Naive thymus-derived CD8-positive, alpha-beta T cell (primary cell): ENCODE measurements at places on chromosomes 7 and 10. TPM values are rescaled to one million over a fixed set of nuclear protein-coding genes. Genes with fewer than 3 reads are reported as not detected.
A peak's percentile ranks its signal among the peaks of the same experiment; 100 is the strongest.

- no peak for DNase-seq
These were observed 427.8 kb upstream of the SEMA3D start for GRCh38 chr7:85614684-85615083.

DNA sequence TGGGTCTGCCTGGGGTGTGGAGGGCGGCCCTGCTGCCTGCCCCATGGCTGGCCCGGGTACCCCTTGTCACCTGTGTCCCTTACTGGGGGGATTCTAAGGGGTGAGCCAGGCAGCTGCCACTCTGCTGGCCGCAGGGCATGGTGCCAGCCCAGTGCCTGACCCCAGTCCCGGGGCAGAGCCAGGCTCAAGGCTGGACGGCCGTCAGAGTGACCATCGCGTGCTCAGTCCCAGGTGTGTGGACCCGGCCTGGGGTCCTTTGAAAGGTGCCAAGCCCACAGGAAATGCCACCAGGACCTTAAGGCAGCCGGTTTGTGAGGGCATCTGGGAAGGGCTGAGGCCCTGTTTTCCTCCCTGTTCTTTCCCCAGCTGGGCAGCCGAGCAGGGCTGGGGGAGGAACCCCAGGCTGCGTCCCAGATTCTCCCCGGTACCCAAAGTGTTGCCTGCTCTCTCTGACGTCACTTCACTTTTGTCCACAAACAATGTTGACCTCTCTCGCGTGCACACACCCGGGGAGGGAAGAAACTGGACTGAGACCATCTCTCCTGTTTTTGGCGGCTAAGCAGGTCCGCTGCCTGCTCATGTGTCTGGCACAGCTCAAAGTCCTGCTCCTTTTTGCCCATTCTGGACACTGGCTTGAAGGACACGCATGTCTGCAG, 37.6 kb downstream of the PAPOLB start:
- no peak for DNase-seq

MICALL2 gene
- total RNA-seq = 4.6 TPM

GRCh38 chr10:89853781-89854191, 152.4 kb downstream of the KIF20B start:
- DNase-seq = no peak

- peak; percentile 81 for DNase-seq
These were observed 10.4 kb upstream of the LMBR1 start for GRCh38 chr7:156903232-156903909.

DNA sequence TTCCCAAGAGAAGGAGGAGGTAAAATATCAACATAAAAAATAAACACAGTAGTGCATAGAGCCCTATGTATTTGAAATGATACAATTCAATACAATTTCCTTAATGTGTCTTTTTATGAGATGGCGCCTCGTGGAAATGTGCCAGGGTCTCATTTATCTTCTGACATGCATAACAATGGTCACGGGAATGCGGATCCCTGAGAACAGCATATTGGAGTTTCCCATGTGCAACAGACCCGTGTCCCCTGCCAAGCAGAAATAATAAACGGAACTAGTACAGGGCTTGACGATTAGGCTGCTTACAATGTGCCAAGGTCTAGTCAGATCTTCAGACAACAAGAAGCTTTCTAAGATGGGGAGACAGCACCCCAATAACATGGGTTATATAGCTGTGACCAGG, 217.9 kb downstream of the ARHGAP21 start:
- no peak for DNase-seq

GRCh38 chr7:104482362-104483037, 154.1 kb downstream of the LHFPL3 start:
- DNase-seq = no peak

TAS2R41 gene
- not detected for total RNA-seq

- DNase-seq = no peak
These were observed 349.1 kb downstream of the RPS24 start for GRCh38 chr10:78382772-78383171.

GRCh38 chr7:123660514-123661354, 5.1 kb downstream of the LMOD2 start:
- no peak for DNase-seq

GRCh38 chr7:1331561-1332467, 99.1 kb downstream of the UNCX start:
- no peak for DNase-seq

- DNase-seq = no peak
These were observed 42.6 kb downstream of the RSBN1L start for GRCh38 chr7:77738871-77739270.

- no peak for DNase-seq
These were observed 2.1 kb downstream of the SCD start for GRCh38 chr10:100349087-100349486.

GRCh38 chr10:77710081-77710551, 72.5 kb upstream of the KCNMA1 start:
- DNase-seq = no peak

DNA sequence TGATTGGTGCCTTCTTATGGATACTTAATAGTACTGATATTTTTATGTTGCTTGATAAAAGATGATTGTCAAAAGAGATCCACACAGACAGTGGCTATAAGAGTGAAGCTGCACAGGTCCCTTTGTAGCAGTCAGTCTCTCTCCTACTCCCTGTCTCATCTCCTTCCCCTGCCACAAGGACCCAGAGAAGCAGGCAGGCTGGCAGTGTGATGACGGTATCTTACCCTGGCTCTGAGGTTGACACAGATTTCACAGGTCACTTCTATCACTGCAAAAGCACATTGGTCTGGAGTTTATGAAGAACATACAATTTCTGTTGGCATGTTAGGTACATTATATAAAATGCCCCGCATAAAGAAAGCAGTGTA, 64.4 kb upstream of the AHR start:
- DNase-seq = no peak

DNA sequence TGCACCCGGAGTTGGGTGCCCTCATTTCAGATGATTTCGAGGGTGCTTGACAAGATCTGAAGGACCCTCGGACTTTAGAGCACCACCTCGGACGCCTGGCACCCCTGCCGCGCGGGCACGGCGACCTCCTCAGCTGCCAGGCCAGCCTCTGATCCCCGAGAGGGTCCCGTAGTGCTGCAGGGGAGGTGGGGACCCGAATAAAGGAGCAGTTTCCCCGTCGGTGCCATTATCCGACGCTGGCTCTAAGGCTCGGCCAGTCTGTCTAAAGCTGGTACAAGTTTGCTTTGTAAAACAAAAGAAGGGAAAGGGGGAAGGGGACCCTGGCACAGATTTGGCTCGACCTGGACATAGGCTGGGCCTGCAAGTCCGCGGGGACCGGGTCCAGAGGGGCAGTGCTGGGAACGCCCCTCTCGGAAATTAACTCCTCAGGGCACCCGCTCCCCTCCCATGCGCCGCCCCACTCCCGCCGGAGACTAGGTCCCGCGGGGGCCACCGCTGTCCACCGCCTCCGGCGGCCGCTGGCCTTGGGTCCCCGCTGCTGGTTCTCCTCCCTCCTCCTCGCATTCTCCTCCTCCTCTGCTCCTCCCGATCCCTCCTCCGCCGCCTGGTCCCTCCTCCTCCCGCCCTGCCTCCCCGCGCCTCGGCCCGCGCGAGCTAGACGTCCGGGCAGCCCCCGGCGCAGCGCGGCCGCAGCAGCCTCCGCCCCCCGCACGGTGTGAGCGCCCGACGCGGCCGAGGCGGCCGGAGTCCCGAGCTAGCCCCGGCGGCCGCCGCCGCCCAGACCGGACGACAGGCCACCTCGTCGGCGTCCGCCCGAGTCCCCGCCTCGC, at the start of gene EGFR:
EGFR (plus strand) TSS at position 657 of the 830 bp plus-strand sequence. CDS start 261 bp downstream, outside the sequence.
- DNase-seq = no peak

CCDC172 gene
- total RNA-seq = not detected

- no peak for DNase-seq
These were observed 129.7 kb upstream of the PPP2R2D start for GRCh38 chr10:131770946-131771633.

DNA sequence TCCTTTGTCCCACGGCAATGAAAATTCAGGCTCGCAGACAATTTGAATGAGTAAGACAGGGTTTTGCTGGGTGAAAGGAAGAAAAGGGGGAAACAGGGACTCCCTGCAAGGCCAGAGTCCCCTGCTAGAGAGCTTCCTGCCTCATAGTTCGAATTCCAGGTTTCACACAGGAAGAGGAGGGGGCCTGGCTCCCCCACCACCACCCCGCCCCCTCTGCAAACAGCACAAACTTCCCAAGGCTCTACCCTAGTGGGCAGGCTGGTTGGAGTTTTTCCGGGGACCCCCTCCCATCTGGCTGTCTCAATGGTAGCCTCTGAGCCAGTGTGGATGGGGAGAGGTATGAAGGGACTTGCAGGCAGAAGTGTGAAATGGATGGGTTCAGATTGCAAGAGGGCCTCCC, 57.4 kb upstream of the NEBL start:
- DNase-seq = no peak

- DNase-seq = no peak
These were observed 96.8 kb downstream of the TMEM26 start for GRCh38 chr10:61356354-61356753.

DNA sequence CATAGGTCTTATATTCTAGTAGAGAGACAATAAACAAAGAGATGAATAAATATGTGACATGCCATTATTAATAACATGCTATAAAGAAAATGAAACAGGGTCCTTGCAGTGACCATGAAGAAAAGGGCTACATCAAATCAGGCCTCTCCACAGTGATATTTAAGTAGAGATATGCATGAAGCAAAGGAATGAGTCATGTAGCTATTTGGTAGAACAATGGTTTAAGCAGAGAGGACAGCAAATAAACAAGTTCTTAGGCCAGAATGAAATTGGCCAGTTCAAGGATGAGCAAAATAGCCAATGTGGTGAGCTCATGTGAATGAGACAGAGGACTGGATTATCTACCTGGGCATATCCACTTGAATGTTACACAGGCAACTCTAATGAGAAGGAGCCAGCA, 172.2 kb upstream of the FERD3L start:
- DNase-seq = no peak

GRCh38 chr10:27457966-27458365, 46.1 kb upstream of the RAB18 start:
- DNase-seq = no peak

SLC13A1 gene
- not detected for total RNA-seq

DNA sequence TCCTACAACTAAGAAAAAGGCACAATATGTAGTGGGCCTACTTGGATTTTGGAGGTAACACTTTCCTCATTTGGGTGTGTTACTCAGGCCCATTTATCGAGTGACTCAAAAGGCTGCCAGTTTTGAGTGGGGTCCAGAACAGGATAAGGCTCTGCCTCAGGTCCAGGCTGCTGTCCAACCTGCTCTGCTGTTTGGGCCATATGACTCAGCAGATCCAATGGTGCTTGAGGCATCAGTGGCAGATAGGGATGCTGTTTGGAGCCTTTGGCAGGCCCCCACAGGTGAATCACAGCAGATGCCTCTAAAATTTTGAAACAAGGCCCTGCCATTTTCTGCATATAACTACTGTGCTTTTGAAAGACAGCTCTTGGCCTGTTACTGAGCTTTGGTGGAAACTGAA, 24.5 kb upstream of the OR13A1 start:
- DNase-seq = no peak

GRCh38 chr7:98278408-98278807, 3.1 kb upstream of the BRI3 start:
- DNase-seq = no peak

DNA sequence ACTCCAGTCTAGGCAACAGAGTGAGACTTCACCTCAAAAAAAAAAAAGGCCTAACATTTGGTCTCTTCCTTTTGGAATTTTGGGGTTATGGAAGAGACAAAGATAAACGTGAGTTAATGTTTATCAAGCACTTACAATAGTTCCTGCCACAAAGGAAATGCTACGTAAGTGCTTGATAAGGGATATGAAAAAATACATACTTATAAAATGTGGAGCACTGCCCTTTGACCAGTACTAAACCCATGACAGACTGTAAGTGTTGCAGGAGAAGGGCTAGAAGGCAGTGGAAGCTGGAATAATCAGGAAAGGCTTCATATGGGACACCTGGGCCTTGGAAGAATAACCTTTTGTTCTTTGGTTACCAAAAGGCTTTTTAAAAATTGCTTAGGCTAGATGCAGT, 25.5 kb downstream of the TMEM248 start:
- DNase-seq = no peak

- no peak for DNase-seq
These were observed 10.0 kb upstream of the DUSP5 start for GRCh38 chr10:110487411-110488331.

DNA sequence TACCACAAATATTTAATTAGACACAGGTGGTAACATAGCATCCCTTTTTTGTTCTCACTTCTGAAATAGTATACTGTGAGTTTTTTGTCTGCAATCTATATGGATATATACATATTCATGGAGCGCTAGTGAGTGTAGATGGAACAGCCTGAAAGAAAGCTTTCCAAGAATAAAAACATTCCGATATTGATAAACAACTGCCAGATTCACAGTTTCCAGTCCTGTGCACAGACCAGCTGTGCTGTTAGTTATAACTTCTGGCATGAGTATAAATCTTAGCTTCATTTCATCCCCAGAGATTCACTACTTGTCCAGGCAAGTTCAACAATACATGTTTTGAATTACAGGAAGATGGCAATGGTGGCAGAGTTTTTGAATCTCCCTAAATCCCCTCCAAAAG, 467.1 kb upstream of the STEAP1 start:
- no peak for DNase-seq

GRCh38 chr10:101481256-101481655, 106.8 kb downstream of the POLL start:
- DNase-seq = no peak

- DNase-seq = no peak
These were observed 2.9 kb downstream of the DEPP1 start for GRCh38 chr10:44975431-44976331.

DNA sequence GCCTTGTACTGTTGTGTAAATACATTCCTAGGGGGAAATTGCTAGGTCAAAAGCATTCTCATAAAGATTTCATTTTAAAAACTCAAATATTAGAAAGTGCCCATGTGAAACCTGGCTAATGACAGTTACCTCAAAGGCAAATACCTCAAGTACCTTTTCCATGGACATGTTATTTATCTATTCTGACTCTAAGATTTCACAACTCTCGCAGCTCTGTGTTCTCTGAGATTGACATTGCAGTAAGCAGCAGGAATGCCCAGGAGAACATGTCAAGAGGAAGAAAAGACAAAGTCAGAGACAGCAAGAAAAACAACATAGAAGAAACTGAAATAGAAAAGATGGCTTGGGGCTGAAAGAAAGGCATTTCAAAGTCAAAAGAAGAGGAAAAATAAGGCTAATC, 187.4 kb downstream of the CYP26A1 start:
- no peak for DNase-seq

DNA sequence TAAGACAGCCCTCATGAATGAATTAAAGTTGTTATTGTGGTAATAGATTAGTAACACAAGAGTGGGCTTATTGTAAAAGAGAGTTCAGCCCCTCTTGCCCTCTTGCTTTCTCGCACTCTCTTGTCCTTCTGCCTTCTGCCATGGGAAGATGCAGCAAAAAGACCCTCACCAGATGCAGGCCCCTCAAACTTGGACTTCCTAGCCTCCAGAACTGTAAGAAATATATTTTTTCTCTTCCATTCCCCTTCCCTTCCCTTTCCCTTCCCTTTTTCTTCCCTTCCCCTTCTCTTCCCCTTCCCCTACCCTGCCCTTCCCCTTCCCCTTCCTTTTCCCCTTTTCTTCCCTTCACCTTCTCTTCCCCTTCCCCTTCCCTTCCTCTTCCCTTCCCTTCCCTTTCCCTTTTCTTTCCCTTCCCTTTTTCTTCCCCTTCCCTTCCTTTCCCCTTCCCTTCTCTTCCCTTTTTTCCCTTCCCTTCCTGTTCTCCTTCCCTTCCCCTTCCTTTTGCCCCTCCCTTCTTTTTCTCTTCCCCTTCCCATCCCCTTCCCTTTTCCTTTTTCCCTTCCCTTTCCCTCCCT, 55.6 kb upstream of the TMEM248 start:
- no peak for DNase-seq

GRCh38 chr10:86139066-86139657, 227.4 kb downstream of the GRID1 start:
- no peak for DNase-seq
